NCI-H1436 treated with DMSO at 0.1 percent for 48 hours (cell line): ENCODE measurements at places on chromosomes 4 and X.

DNA sequence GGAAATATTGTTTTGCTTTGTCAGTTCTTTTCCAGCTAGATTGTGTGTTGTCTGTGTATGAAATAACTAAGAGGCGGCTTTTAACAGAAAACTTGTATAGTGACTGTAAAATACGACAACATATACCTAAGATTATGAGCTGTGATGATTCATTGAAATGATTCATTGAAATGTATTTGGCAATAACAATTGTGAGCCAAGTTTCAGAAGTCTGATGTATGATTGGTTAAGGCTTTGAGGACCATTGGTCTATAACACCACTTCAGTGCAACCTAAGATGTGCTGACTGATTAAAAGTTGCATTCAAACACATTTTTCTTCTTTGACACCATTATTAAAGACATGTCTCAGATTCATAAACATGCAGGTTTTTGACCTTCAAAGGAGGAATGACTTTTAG lies 76.6 kb downstream of the PTPN13 start:
- DNase-seq: no peak

DNA sequence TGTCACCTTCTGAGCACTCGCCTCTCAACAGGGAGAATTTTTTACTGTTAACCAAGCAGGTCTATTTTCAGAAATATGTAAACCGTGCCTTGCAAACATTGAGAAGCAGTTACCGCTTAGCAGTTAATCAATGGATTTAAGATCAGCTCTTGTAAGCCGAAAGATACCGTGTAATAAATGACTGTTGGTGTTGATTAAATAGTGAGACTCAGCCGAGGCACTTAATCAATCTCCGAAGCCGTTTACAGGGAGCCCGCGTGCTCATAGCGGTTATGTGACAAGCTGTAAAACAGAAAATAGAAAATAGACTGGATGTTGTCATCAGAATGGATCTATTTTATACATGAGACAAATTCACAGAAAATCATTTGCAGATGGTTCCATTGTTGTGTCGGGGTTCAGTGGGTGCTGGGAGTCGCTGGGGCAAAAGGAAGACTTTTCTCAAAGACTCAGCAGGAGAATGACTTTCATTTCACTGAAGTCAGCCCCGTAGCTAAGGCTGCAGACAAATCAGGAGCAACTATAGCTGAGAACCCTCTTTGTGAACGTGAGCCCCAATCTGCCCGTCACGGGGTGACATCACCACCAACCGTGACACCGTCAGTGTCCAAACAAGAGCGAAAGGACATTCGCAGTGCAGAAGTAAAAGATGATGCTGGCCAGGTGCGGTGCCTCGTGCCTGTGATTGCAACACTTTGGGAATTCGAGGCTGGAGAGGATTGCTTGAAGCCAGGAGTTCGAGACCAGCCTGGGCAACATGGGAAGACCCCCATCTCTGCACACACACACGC lies 275.3 kb downstream of the CRLF2 start:
- no peak for DNase-seq

- no peak for DNase-seq
These were observed 1282.3 kb upstream of the TENM3 start for GRCh38 chr4:180960743-180961401.

GRCh38 chr4:6777636-6778281 lies 4.8 kb upstream of the KIAA0232 start:
- DNase-seq: no peak

DNA sequence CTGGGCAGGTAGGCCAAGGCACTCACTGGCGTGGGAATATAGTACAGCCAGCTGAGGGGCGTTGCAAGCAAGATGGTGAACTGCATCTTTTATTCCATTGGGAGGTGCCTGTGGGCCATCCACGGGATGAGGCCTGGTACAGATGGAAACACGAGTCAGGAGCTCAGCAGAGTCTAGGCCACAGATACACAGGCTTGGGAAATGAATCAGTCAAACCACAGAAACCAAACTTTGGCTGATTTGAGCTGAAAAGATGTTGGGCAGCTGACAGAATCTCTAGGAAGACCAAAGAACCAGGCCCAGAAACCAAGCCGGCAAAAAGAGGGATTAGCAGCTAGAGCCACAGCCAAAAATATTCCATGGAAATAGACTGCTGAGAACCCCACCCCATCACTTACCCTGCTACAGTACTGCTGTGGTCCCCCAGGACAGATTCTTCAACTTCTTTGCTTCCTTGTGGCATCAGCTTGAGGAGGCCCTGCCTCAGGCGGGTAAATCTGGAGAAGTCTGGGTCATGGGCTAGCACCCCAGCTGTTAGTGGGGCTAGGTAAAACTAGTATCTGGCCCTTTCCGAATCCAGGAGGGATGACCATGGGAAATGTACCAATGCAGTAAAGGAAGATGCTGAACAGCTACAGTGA lies 75.4 kb downstream of the TMEM131L start:
- DNase-seq: no peak

GRCh38 chr4:186249785-186250754 lies 15.9 kb upstream of the F11 start:
- no peak for DNase-seq

DNA sequence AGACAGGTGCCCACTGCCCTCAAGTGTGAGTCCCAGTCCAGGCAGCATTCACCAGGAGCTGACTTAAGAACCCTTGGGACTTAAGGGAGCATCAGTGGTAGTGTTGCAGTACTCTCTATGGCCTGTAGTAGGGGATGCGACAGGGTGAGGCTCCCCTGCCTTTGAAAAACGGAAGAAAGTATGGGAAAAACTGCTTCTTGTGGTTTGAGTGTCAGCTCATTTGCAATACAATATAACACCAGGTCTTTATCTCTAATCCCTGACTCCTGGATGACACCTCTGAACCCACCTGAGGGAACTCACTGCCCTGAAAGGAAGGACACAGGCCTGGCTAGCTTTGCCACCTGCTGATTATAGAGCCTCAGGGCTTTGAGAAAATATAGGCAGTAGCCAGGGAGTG lies 176.0 kb downstream of the SMARCA1 start:
- no peak for DNase-seq

DNA sequence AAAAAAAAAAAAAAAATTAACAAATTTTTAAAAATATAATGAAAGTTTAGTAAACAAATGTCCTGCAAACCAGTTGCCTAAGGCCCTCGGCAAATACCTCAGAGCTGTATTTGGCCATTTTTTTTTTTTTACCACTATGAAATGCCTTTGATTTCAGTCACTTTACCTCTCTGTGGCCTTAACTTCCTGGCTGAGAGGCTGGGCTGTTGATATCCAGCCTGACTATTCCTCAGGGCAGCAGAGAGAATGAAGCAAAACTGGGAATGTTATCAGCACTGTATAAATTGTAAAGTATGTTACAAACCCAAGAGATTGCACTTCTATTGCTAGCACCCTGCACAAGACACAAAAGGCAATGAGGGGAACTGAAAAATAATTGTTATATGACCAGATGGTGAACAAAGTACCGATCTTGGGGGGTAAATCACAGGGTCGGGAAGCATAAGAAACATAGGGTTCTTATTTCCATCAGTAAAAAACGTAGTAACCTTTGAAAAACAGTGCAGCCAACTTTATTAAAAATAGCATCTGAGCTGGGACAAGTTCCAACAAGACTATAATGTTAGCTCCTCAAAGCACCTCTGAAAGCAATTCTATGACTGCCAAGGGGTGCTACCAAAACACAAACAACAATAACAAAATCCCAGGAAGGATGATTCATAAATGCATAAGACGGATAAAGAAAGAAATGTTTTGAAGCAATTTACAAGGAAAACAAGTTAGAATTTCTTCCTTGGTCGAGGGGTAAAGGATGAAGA lies 18.1 kb downstream of the USP46 start:
- no peak for DNase-seq

DNA sequence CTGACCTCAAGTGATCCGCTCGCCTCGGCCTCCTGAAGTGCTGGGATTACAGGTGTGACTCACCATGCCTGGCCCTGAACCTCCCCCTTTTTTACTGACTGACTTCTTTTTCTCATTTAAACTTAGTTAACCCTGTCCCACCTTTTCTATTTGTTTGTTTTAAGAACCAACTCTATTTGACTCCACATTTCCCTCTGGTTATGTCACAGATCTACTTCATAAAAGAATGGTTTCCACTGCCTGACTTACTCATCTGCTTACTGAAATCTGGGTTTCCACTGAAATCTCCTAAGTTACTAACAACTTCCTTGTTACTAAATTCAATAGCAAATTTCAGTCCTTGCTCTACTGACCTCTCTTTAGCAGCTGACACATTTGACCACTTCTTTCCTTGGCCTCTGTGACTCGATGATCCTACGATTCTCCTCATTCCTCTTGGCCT lies 28.0 kb upstream of the NSUN7 start:
- no peak for DNase-seq

DNA sequence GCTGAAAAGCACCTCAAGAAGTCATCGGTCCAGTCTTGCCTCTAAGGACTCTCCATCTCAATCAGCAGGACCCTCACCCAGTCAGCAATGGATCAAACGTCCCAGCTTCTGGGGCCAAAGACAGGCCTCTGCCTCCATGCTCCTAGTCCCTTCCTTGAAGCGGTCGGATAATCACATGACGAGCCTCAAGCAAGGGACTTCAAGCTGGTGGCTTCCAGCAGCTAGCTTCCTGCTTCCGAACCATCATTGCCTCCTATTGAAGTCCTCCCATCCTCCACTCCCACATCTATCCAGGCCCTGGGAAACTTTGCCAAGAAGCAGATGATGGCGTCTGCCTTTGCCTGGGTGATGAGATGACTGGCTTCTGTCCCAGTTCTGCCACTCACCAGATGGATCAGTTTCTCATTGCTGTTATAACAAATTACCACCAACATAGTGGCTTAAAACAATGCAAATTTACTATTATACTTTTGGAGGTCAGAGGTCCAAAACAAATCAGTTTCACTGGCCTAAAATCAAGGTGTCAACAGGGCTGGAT lies 135.2 kb upstream of the MAMLD1 start:
- no peak for DNase-seq

DNA sequence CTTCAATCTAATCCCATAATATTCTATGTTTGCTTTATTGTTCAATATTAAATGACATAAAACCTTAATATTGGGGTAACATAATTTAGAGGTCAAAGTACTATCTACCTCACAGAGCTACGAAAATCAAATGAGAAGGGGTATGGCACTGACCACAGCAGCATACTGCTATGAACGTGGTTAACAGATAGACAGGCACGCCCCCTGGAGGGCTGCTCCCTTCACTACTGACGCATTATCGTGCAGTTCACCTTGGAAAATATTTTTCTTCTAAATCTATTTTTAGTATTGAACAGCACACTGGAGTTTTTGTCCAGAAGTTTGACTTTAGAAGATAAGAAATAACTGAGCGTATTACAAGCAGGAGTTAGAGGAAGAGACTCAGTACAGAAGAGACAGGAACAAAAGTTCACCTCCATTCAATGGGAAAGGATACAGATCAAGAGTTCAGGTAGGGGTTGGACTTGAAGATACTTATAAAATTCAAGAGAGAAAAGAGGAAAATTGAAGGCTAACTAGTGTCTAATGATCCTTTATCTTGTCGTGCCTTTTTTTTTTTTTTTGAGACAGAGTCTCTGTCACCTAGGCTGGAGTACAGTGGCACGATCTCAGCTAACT lies 22.7 kb downstream of the MAP9 start:
- DNase-seq: no peak

DNA sequence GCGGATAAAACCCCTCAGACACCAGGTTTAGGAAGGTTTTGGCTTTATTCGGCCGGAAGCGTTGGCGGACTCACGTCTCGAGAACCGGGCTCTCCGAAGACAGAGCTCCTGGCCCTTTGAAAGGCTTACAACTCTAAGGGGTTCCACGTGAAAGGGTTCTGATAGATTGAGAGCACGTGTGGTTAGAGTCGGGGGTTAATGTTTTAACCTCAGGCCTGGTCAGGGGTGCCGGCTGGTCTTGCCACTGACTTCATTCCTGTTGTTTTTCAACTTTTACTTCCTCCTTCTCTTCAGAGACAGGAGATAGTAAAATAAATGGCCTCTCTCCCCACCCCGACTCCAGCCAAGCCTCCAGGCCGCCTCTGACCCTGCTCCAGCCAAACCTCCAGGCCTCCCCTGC lies 4.7 kb upstream of the ASMT start:
- no peak for DNase-seq

GRCh38 chr4:58957711-58958110 lies 1847.5 kb upstream of the IGFBP7 start:
- no peak for DNase-seq

DNA sequence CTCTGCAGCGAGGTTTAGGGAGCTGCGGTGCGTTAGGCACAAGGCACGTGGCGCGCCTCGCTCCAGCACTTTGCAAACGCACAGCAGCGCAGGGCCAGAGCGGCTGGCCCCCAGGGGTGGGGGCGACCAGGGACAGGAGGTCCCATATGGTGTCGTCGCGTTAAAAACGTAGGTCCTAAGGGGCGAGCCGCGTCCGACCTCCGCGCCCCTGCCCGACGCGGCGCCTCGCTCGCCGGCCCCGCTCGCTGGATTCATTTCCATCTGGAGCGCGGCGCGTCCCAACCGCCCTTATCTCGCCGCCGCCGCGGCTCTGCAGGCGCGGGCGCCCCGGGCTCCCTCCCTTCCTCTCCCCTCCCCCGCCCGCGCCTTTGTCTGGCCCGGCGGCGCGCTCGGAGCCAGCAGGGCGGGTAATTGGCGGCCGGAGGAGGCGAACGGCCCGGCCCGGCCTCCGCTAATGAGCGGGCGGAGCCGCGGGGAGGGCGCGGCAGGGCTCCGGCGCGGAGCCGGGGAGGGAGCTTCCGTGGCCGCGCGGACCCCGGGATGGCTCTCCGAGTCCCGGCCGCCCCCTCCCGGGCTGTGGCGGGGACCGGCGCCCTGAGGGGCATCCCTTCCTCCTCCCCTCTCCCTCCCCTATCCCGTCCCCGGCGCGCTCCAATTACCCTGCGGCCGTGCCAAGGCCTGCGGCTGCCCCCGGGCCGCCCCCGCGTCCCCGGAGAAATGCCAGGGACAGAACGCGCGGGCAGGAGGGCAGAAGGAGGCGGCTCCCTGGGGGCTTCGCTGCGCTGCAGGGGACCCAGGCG lies 409.0 kb downstream of the BCOR start:
- no peak for DNase-seq

DNA sequence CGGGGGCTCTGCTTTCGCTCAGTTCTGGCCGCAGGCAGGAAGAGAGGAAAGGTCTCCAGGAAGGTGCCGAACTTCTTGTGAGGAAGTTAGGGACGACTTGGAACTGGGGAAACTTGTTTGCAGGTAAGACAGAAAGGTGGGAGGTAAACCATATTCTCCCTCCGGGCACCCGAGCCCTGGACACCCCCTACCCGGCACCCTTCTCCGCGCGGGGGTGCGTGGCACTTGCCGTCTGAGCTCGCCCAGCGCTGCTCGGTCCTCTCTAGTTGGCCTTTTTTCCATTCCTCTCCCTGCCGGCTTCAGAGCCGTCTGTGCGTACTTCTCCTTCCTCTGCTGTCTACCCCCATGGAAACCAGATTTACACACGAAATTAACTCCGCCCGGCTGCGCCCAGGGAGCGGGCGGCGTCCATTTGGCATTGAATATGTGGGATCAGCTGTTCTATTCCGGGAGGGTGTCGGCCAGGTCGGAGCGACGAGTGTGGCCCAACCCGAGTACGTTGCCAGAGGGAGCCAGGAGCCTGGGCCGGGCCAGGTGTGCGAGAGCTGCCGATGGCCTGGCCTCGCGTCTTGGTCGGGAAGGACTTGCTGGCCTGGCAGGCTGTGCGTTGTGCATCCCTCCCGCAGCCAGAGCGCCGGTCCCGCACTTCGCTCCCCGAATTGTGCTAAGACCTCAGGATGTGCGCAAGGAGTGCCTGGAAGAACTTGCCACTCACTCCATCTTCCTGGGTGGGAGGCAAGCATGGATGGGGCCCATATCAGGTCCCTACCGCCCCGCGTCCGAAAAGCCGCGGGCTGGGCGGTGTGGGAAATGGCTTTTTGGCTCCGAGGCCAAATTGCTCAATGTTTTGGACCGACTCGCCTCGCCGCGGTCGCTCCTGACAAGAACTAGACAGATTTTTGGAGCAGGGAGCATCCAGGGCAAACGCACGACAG lies 1.7 kb downstream of the PDGFRA start:
- DNase-seq: no peak
